ENCODE measurements at places on chromosomes 5 and 9.

GRCh38 chr9:37144762-37145161 is 24.4 kb downstream of the ZCCHC7 start:
- DNase-seq, result no peak

GRCh38 chr5:160390787-160391696 is 8.8 kb downstream of the FAM200C start:
- DNase-seq, result no peak

DNA sequence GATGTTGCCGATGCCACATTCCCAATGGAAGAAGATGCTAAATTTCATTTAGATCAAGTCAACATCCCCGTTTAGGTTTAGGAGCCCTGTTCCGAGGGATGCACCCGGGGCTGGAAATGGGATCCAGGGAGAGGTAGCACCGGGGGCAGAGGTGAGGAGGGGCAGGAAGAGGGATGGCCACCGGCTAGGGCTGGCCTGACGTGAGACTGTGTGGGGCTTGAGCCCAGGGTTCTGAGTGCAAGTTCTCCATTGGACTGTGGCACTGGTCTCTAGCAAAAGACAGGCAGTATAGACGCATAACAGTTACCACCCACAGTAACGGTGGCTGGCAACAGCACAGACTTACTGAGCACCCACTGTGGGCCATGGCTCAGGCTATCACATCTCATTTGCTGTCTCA is 209.0 kb upstream of the MVB12B start:
- DNase-seq, result no peak

DNA sequence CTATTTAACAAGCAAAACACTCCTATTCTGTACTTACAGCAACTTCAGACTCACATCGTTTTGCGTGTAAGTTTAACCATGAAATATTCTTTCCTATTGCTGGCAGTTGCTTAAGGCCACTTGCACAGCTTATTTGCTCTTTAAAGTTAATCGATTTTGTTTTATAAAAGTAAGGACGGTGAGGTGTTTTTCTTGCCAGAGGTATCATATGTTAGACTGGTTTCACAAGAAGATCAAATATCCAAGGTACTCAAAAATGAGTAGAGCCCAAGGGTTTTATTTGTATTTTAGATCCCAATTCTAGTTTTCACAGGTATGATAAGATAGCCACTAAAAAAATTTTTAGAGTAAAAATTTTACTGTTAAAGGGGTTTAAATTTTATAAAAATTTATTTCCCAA is 16.2 kb downstream of the CLINT1 start:
- no peak for DNase-seq

GRCh38 chr5:75200776-75201175 is 35.9 kb downstream of the ANKRD31 start:
- no peak for DNase-seq

- no peak for DNase-seq
Measured at GRCh38 chr5:121681229-121681855, 170.3 kb upstream of the FTMT start.

GRCh38 chr5:108858959-108859358 is 111.3 kb downstream of the FER start:
- DNase-seq, result no peak

GRCh38 chr5:178198706-178199105 is 5.6 kb upstream of the HNRNPAB start:
- DNase-seq, result no peak

DNA sequence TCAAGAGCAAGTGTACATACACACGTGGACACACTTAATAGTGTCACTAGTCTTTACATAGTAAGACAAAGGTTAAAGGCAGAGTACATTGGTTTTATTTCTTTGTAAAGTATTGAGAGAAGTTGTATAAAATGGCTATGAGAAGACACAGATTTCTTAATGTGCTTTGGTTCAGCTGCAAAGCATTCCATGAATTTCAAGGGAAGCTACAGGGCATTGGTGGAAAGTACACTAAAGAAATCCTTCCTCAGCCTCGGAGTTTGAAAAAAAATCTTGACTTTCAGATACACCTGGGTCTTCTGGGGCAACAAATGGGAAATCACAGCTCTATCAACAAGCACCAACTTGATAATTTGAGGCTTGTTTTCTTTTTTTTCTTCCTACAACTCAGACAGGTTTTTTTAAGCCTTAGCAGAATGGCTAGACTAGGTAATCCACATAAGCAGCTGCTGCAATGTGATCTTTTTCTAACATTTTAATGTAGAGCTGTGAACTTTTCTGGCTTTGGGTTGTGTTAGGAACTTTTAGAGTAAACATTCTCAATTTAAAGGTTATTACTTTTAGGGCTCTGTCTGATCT is 140.4 kb upstream of the FST start:
- DNase-seq, result no peak

- peak; percentile 3 for DNase-seq
Measured at GRCh38 chr9:35254237-35254636, 92.4 kb downstream of the UNC13B start.

GRCh38 chr5:76475385-76475784 is 72.3 kb downstream of the IQGAP2 start:
- no peak for DNase-seq

DNA sequence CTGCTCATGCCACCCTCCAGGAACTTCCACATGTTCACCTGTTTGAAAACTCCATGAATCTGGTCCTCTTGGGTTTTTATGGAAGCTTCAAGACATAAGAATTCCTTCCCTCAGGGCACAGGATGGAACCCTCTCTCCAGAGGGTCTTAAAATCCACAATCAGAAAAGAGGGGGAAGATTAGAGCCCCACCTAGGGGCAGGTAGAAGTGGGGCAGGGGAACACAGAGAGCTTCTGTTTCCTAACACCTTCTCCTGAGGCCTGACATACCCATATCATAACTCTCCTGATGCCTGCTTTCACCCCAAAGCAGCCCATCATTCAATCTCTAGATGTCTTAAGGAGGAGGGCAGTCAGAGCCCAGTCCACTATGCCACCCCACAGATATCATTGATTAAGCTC is 1087.7 kb upstream of the ARRDC3 start:
- DNase-seq, result no peak

DNA sequence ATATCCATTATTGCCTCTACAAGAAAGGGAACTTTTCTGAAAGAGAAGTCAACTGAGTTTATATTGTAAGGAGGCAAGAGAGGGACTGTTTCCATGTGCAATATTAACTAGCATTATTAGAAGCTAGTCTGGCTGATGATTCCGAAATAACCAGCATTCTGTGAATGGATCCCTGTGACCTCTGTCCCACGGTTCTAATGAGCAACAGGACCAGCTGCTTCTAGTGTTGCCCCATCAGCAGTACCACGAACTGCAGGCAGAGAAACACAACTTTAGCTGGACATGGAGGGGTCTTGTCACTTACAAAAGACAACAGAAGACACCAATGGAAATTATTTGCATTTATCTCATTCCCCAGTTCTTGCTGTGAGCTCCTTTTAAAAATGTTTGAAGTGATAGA is 95.4 kb downstream of the MUSK start:
- DNase-seq, result no peak

- no peak for DNase-seq
Measured at GRCh38 chr5:176647843-176648473, 674 bp downstream of the TSPAN17 start.

GRCh38 chr9:89274838-89275237 is 36.2 kb upstream of the CKS2 start:
- DNase-seq, result no peak

DNA sequence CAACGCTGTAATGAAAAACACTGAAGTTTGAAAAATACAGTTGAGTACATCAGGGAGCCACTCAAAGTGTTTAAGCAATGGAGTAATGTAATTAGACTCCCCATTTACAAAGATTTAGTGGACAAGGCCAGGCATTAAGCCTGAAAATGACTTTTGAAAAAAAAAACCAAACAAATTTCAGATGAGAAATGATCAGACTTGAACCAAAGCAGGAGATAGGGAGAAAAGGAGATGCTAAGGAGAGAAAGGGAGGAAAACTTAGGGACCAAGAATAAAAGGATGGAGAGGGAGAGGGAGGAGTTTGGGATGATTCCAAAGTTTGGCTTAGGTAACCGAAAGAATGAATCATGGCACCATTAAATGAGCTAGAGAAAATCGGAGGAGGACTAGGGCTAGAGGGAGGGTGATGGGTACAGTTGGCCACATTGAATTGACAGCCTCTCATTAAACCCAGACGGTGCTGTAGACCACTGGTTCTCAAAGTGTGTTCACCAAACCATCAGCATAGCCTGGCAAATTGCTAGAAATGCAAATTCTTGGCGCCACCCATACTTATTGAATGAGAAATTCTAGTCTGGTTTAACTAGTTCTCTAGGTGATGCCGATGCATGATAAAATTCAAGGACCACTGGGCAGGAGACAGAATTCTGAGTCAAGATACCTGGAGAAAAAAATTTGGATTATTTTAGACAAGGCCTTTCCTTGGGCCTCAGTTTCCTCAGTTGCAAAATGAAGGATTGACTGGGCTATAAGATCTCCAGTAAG is 6.2 kb upstream of the CPEB4 start:
- no peak for DNase-seq

DNA sequence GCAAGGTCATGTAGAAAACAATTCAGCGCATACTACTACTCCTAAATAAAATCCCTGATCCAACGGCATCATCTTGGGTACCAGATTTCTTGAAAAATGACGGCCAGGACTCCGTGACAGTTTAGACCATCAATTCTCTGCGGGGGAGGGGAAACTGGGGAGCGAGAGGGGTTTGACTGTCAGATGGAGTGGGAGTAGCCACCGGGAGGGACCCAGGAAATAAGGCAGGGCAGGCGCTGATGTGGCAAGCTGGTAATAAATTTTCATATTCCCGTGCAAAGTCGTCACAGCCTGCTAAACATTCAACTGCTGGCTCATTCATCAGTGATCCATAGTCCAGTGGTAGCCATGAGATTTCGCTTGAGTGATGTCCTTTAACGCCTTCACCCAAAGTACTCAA is 457 bp upstream of the CDH18 start:
- no peak for DNase-seq

DNA sequence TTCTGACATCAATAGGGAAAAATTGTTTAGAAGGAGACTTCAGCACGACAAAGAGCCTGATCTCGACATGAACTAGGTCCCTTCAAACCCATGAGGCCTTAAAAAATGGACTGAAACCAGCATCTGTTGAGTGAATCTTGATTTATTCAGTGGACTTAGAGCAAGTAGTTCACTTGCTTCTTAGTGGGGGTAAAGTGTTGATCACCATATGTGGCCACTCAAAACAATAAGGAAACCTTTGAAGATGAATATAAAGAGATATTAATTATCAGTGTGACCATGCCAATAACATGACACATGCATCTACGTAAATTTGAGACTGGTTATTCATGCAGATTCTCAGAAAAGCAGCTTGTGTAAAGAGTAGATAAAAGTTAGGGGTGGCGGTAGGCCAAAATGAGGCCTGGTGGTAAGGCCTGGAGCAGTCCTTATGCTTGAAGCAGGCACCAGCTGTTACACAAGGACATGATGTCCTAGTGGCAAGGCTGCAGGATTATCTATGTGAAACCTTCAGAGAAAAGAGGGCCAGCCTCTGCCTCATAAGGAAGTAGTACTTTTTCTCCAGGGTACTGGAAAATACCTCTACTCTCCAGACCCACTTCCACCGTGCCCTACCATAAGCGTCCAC is 61.3 kb downstream of the S1PR3 start:
- no peak for DNase-seq

GRCh38 chr5:134554319-134555222 is 29.1 kb downstream of the JADE2 start:
- no peak for DNase-seq

DNA sequence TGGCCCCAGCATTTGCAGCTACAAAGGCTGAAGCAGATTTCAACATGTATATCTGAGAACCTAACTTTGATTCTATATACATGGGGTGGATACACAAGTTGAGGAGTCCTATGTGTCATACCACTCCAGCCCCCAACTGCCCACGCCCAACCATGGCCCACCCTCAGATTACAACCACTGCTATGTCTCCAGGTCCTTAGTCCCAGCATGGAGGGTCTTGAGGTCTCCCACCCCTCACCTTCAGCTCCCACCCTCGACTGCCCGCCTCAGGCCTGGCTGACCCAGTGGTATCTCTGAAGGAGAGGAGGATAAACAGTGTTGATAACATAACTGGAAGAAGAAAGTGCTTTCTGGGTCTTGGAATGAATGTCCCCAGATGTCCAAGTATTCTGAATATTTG is 8.2 kb downstream of the SOWAHA start:
- DNase-seq, result no peak

- DNase-seq, result no peak
Measured at GRCh38 chr5:10420932-10421331, 20.7 kb upstream of the ROPN1L start.

DNA sequence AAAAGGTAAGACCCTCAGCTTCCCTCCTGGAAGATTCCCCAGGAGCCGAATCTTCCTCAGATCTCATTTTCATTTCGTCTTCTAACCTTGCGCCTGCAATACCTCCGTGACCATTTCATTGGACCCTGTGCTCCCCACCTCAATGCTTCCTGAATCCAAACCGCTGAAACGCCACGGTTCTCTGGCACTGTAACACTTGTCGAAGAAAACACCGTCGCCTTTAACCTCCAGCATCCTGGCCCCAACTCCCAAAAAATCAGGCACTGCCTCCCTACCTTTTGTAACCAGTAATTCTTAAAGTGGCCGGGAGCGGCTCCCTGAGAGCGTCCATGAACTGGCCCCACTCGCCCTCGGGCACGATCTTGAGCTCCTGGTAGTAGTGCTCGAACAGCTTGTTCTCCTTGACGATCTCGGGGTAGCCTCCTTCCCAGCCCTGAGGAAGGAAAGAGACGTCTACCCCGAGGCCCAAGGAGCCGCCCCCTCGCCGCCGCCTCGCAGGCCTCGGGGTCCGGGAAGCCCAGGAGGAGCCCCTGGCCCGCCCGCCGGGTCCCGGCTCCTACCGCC is 438 bp downstream of the NSUN2 start:
- DNase-seq, result no peak

DNA sequence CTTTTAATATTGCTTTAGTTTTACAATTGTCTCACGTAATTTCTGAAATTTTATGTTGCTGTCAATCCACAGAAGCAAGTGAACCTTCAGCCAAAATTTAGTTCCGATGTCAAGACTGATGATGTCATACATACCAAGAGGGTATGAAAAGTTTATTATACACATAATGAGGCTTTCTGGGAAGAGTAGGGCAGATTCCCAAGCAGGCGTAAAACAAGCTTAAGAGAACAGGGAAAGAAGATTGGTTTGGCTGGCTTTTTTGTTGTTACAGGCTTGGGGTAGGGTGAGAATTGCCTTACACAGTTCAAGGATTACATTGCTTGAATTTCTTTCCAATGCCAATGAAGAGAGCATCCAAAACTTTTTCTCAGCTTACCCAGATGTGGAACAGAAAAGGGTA is 1962.9 kb upstream of the CDH6 start:
- no peak for DNase-seq
